ENCODE measurements at places on chromosomes 11 and 22.

GRCh38 chr11:67240576-67241389 lies 25.5 kb upstream of the GRK2 start:
- no peak for DNase-seq

DNA sequence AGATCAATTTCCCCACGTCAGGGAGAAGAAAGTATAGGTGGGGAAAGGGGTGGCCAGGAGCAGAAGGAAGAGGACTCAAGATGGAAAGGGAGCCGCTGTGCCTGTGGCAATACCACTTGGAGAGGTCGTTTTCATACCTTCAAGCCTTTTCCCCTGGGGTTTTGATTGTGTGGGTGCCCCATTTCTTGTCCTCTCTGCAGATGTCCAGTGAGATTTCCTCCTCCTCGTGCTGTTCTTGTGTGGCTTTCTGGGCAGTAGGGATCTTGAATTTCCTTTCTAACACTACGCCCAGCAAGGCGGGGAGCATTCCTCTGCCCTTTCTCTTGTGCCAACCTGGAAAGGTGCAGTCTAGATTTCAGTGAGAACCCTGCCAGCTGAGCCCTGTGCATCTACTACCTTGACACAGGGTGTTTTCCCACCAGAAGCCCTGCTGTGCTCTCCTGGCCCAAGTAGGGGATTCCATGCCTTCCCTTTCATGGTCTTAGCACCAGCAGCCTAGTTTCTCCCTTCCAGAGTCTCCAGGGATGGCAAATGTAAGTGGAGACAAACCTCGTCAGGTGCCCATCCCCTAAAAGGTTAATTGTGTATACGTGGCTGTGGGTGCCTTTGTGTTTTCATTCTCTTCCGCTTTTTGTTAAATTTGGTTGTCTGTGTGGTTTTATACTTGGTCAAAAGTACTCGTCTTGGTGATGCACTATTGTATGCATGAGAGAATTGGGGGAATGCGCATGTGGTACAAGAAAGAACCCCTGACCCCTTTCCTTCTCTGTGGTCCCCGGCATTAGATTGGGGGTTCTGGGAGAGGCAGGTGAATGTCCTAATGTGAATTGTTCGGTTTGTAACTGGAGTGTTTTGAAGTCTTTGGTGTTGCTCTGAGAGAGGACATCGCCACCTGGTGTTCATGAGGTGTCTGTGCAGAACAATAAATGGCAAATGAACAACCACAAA lies 71.4 kb upstream of the MPEG1 start:
- no peak for DNase-seq

- DNase-seq: no peak
Measured at GRCh38 chr11:73453562-73453961, 77.4 kb downstream of the RELT start.

GRCh38 chr11:6006395-6006794 lies 351 bp downstream of the OR56A4 start:
- no peak for DNase-seq

GRCh38 chr11:116114198-116114651 lies 610.0 kb upstream of the CADM1 start:
- DNase-seq: no peak

GRCh38 chr11:102467080-102467708 lies 14.6 kb upstream of the TMEM123 start:
- no peak for DNase-seq

- DNase-seq: no peak
Measured at GRCh38 chr11:12757416-12757815, 83.2 kb downstream of the TEAD1 start.

DNA sequence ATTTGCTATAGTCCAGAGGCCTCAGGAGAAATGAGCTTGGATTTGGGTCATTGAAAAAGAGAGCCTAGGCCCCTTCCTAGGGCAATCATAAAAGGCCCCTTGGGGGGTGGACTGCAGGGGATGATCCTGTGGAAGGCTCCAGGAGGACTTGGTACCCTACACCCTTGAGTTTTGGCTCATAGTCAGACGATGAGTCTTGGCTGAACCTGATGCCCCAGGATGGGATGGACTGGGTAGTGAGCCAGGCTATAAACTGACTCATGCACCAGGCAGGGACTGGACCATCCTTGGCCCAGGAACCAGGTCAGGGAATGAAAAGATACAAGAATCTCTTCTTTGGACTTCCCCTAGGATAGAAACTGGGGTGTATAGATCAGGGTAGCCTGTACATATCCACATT lies 54.2 kb downstream of the NAV2 start:
- DNase-seq: no peak

DNA sequence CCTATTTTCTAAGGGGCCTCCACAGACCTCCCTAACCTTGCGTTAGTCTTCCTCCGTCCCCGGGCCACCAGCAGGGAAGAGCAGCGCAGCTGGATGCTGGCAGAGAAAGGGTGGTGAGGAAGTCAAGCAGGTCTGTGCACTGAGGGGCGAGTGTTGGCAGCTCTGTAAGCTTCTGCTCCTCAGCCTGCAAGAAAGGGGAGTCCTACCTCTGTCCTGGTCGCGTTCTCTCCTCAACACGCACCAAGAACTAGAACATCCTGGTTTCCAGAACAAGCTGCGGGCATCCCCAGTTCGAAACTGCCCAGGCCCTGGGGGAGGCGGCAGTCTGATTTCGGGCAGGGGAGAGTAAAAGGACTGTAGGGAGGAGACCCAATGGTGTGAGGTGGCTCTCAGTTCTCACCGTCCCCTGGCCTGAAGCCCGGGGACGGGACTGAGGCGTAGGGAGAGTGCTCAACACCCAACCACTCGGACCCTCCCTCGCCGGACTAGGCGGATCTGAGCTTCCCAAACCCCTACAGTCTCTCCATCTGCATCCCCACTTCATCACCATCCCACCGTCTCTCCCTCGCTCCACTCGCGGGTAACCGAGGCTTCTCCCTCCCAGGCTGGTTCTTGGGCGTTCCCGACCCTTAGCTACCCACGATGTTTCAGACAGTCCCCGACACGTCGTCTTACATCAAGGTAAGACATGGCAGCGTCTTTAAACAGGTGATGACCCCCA lies 7.7 kb upstream of the FLI1 start:
- DNase-seq: no peak

DNA sequence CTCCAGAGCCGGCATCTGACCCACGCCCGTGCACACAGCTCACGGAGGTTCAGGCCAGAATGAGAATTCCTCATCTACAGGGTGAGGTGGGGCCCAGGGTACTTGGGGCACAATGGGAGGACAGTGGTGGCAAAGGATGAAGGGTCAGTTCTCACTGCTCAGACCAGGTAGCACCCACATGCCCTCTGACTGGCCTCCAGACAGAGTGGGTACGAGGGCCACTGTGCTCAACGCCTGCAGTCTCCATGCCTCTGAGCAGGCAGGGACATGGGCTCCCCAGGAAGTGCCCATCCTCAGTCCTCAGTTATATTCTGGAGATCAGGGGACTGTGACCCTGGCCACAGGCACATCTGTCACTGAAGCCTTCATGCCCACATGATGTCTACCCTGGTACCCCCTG lies 13.0 kb upstream of the CDC42BPG start:
- DNase-seq: no peak

DNA sequence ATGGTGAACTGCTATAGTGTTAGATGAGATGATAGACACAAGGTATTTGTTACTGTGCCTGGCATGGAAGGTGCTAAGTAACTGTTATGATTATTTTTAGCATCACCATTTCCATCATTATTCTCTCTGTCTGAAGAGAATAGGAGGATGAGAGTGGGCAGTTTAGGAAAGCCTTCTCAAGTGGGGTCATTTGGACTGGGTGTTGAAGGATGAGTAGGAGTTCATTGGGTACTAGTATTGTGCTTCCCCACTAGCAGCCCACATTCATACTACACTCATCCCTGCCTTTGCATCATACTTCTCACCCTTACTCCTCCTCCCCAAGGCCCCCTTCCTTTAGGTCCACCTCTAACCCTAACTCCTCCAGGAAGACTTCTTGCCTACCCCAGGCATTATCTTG lies 20.6 kb downstream of the MYEOV start:
- DNase-seq: no peak

- no peak for DNase-seq
Measured at GRCh38 chr11:71485063-71485399, 32.0 kb downstream of the NADSYN1 start.

DNA sequence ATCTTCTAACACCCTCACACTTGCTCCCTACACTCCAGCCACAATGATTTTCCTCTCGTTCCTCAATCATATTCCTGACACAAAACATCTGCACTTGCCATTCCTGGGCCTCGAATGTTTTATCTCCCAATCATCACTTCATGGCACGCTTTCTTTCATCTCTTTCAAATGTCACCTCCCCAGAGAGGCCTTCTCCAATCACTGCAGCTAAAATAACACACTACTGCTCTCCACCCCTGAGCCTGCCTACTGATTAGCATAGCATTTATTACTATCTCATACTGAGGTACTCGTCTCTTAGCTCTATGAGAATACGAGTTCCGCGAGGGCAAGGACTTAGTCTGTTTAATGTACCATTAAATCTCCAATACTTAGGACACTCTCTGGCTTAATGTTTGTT lies 23.5 kb downstream of the NFRKB start:
- DNase-seq: no peak

GRCh38 chr11:36447514-36447913 lies 62.6 kb downstream of the TRAF6 start:
- no peak for DNase-seq

- no peak for DNase-seq
Measured at GRCh38 chr11:19853920-19854319, 141.3 kb downstream of the NAV2 start.

- no peak for DNase-seq
Measured at GRCh38 chr11:86069408-86070101, 671 bp upstream of the PICALM start.

GRCh38 chr22:40240686-40241085 lies 63.0 kb downstream of the TNRC6B start:
- DNase-seq: no peak

DNA sequence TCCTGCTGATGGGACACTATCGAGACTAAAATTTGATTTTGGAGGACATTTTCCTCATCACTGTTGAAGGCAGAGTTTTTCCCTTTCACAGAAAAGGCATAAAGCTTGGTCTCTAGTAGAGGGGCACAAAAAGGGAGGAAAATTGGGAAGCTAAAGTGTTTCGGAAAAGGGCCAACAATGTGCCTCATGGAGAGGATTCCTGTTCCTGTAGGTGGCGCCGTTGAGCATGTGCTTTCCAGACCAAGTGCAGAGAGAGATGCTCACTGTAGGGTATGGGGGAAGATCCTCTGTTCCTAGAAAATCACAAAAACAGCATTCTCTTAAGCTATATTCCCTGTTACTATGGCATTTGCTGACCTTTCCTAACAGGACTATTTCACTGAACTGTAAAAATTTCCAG lies 18.4 kb upstream of the OR4C5 start:
- no peak for DNase-seq

GRCh38 chr11:125603207-125603606 lies 10.6 kb downstream of the STT3A start:
- DNase-seq: no peak

- DNase-seq: no peak
Measured at GRCh38 chr11:68775951-68776388, 24.6 kb upstream of the TESMIN start.

DNA sequence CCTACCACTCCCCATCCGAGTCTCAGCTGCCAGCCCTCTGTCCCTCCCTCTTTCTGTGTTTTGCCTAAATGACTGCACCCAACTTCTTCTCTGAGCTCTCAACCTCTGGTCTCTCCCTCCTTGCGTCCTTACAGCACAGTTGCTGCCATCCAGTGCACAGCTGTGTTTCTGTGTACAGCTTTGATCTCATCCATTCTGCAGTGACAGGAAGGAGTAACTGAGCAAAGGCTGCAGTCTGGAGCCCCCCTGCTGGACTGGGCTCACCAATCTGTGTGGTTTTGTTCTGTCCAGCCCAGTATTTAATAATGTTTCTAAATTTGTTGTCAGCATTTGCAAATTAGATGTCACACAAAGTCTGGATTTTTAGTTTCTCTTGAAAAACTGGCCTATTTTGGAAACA lies 43.8 kb downstream of the PRR5L start:
- no peak for DNase-seq

- DNase-seq: no peak
Measured at GRCh38 chr11:126494831-126495230, 139.3 kb downstream of the ST3GAL4 start.

DNA sequence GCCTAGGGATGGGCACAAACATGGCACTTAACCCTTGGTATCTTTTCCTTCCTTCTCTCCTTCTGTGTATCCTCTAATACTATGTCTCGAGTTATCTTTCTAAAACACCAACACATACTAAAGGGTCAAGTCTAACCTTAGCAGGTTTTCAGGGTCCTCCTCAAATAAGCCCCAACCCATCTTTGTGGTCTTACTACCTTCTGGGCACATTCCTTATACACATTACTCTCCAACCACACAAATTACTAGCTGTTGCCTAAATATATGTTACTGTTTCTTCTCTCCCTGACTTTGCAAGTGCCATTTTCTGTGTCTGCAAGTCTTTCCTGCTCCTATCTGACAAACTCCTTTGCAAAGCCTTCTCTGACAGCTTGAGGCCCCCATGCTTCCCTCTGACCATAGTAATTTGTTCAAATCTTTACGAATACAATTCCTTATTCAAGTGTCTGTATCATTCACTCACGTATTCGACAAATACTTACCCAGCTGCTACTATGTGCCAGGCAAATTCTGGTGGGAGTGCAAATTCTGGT lies 15.8 kb upstream of the NUP160 start:
- DNase-seq: no peak

- DNase-seq: no peak
Measured at GRCh38 chr11:117876341-117877119, at the start of gene FXYD6. FXYD6 (minus strand) TSS chr11:117876658; CDS start chr11:117842776, 33,882 bp downstream.

DNA sequence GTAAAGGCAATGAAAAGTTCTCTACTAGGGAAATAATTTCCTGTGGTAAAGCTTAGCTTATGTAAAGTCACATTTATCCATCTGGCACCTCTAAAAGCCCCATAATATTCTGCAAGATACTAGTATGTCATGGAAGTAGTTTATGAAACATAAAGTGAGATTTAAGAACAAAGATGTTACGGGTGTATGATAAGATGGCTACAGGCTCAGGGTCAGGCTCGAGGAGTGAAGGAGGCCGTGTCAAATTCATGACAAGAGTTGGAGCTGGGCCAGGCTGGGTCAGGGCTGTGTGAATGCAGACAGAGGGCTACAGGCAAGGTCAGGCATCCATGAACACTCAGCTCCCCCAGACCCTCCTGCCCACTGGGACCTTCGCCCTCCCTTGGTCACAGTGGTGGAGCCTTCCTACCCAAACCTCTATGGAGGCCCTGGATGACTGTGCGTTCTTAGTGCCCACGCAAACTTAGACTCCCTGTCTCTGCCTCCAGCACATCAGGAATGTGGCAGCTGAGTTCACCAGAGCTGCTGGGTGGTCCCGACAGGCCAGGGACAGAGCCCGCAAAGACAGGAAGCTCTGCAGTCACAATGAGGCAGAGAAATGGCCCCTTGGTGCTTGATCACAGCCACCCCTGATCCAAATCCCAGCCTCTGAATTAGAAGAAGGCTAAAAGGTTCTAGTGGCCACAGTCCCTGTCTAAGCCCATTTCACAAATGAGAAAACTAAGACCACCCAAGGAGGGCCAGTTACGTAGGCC lies 14.8 kb downstream of the IGLL5 start:
- DNase-seq: no peak
